ENCODE measurements at places on chromosomes 13 and 19. TPM values are rescaled to one million over a fixed set of nuclear protein-coding genes. Genes with fewer than 3 reads are reported as not detected.

- no peak overlapping the region for H3K4me3 ChIP-seq
- no peak overlapping the region for H3K27ac ChIP-seq
- no peak for DNase-seq
- no peaks in the 10 kb centered on the region for H3K4me1 ChIP-seq
- H3K36me3 ChIP-seq: no peaks in the 10 kb centered on the region
- H3K27me3 ChIP-seq: no peaks in the 10 kb centered on the region
Measured at GRCh38 chr13:69585656-69586055, 522.0 kb upstream of the ATXN8OS start.

- H3K4me3 ChIP-seq: no peak overlapping the region
- H3K36me3 ChIP-seq: no peaks in the 10 kb centered on the region
- H3K27ac ChIP-seq: no peak overlapping the region
- peaks cover 12% of the 10 kb centered on the region for H3K4me1 ChIP-seq
- DNase-seq: no peak
Measured at GRCh38 chr19:12546903-12547302, 4.4 kb downstream of the ZNF564 start.

DNA sequence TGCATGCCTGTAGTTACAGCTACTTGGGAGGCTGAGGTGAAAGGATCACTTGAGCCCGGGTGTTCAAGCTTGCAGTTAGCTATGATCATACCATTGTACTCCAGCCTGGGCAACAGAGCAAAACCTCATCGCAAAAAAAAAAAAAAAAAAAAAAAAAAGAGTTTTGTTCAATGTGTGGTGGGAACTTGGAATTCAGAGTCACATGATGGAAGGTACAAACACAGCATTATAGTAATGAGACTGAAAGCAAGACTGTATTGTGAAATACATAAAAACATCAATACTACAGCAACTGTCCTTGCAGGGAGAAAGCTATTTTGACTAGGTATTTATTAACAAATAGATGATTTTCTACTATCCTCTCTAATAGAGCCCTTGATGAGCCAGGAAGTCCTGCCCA, 393.2 kb downstream of the DLEU7 start:
- DNase-seq: no peak
- peaks cover 19% of the 10 kb centered on the region for H3K4me1 ChIP-seq
- no peak overlapping the region for H3K27ac ChIP-seq
- no peak overlapping the region for H3K4me3 ChIP-seq
- H3K36me3 ChIP-seq: no peaks in the 10 kb centered on the region

DNA sequence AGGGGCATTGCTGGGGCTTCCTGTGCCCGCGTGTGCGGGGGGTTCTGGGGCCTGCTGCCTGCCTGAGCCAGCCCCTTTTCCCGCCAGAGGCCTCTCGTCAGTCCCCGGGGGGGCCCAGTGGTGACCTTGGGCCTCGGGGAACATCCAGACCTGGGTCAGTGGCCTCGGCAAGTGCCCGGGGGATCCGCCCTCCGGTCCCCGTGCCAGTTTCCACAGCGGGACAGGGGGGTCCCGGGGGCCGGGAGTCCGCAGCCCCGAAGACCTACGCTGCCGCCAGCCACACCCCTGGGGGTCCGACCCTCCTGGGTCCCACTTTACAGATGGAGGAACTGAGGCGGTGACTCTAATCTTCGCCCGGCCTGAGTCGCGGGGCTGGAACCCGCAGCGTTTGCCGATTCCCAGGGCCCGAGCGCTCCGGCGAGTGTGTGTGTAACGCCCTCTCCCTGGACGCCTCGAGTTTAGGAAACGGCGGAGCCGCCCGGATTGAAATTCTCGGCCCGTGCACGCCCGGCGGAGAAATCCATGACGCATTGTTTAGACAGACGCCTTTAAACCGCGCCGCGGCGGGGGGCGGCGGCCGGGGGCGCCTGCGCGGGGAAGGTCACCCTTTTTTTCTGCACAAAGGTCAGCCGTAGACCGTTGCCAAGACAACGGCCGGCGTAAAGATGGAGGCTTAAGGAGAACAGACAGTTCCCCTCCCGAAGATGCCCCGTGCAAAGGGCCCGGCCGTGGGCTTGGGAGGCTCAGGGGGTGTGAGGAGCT, 39.3 kb downstream of the EFNA2 start:
- H3K36me3 ChIP-seq: no peaks in the 10 kb centered on the region
- H3K27ac ChIP-seq: no peak overlapping the region
- H3K27me3 ChIP-seq: no peaks in the 10 kb centered on the region
- no peaks in the 10 kb centered on the region for H3K4me1 ChIP-seq
- no peak for DNase-seq
- H3K4me3 ChIP-seq: no peak overlapping the region

- H3K27ac ChIP-seq: no peak overlapping the region
- no peak overlapping the region for H3K4me3 ChIP-seq
- no peaks in the 10 kb centered on the region for H3K4me1 ChIP-seq
- no peaks in the 10 kb centered on the region for H3K36me3 ChIP-seq
Measured at GRCh38 chr19:54256250-54257115, 590 bp downstream of the LILRB5 start.

DNA sequence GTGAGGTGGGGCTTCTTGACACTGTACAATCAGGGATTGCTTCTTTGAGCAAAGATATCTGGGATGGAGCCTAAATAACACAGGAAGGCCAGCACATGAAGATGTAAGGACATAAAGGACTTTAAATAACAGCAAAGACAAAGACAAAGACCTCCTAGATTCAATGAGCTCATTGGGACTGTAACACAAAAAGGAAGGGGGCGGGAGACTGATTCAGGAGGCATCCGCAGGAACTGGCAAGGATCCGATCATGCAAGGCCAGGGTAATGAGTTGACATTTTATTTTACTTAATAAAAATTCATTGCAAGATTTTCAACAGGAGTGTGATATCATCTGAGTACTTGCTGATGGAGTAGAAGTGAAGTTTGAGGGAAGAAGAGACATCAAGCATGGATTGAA, 121.5 kb downstream of the LHFPL6 start:
- H3K36me3 ChIP-seq: no peaks in the 10 kb centered on the region
- DNase-seq: no peak
- no peak overlapping the region for H3K4me3 ChIP-seq
- H3K4me1 ChIP-seq: peaks cover 9% of the 10 kb centered on the region
- H3K27me3 ChIP-seq: no peaks in the 10 kb centered on the region

Gene VSTM2B
- not detected for total RNA-seq

Gene CDX2
- not detected for total RNA-seq

Gene LRFN3
- total RNA-seq: 9.5 TPM
